B cell (primary cell): ENCODE measurements at places on chromosomes 3 and 15.

DNA sequence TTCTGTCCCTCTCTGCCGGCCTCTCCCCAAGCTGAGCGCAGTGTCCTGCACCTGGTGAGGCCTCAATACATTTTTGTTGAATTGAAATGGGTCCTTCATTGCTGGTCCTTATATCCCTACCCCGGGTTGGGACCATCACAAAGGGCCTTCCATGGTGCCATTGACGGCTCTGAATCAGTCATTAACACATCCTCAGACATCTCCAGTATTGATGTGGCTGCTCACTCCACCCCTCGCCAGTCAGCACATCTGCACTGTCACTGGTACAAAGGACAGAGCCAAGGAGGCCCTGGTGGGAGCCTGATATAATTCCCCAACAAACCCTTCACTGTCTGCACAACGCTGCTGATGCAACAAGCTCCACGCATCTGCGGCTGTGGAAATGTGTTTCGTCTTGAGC lies 191.6 kb upstream of the TOPAZ1 start:
- no peak overlapping the region for H3K27ac ChIP-seq
- no peaks in the 10 kb centered on the region for H3K27me3 ChIP-seq
- no peaks in the 10 kb centered on the region for H3K36me3 ChIP-seq
- DNase-seq, result no peak

DNA sequence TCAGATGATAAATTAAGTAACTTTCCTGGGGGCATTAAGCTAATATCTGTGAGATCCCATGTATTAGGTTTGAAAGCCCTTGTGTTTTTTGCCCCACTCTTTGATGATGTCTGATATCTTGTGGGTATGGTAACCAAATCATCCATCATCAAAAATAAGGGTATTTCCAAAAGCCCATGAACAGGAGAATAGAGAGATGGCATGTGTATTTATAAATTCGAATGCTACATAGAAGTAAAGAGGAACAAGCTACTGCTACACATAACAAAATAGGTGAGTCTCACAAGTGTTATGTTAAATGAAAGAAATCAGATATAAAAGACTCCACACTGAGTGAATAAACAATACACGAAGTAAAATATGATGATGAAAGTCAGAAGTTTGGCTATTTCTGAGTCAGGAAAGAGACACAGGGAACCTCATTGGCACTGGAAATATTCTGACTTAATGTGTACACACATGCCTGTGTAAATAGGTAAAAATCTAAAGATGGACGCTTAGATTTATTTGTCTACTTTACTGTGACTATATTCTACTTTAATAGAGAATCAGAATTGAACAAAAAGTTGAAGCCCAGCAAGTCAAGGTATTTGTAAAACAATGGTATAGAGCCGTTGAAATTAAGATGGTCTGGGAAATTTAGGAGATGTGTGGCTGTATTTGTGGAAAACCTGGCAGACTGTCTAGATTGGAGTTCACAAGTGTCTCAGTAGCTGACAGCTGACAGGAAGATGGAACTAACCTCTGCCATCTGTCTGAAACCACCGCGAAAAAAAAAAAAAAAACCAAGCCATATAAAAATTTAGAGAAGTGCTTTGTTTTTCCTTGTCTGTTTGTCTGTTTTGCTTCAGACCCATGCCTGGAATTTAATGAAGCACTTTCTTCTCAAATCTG lies 111.0 kb upstream of the TGFBR2 start:
- peaks cover 23% of the 10 kb centered on the region for H3K4me1 ChIP-seq
- no peaks in the 10 kb centered on the region for H3K27me3 ChIP-seq
- no peaks in the 10 kb centered on the region for H3K36me3 ChIP-seq
- no peak overlapping the region for H3K4me3 ChIP-seq

GRCh38 chr15:55434989-55435825 lies 26.9 kb downstream of the PIERCE2 start:
- H3K27me3 ChIP-seq, result no peaks in the 10 kb centered on the region
- H3K4me3 ChIP-seq, result no peak overlapping the region
- no peak overlapping the region for H3K27ac ChIP-seq
- no peaks in the 10 kb centered on the region for H3K36me3 ChIP-seq

DNA sequence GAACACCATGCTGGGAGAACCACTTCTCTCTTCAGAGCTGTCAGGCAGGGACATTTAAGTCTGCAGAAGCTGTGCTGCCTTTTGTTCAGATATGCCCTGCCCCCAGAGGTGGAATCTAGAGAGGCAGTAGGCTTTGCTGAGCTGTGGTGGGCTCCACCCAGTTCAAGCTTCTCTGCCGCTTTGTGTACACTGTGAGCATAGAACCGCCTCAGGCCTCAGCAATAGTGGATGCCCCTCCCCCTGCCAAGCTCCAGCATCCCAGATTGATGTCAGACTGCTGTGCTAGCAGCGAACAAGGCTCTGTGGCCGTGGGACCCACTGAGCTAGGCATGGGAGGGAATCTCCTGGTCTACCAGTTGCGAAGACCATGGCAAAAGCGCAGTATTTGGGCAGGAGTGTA lies 121.6 kb downstream of the NFKBIZ start:
- DNase-seq, result no peak
- no peak overlapping the region for H3K27ac ChIP-seq
- H3K4me1 ChIP-seq, result no peaks in the 10 kb centered on the region
- H3K4me3 ChIP-seq, result no peak overlapping the region
